ENCODE measurements at places on chromosomes 5 and 9.

DNA sequence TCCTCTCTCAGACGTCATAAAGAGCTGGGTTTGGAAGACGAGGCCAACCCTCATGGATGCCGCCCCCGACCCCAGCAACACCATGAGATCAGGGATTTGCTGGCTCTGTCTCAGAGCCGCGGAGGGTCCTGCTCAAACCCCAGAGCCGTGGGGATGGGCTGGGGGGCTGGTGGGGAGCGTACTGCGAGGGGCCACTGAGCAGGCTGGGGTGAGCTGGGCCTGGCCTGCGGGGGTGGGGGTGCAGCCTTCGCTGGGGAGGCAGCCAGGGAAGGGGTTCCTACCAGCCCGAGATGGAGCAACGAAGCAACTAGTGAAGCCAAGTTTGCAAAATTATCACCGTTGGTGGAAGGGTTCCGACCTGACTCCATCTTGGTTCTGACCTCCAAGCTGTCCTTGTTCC is 5.1 kb upstream of the SLC12A7 start:
- DNase-seq: no peak

DNA sequence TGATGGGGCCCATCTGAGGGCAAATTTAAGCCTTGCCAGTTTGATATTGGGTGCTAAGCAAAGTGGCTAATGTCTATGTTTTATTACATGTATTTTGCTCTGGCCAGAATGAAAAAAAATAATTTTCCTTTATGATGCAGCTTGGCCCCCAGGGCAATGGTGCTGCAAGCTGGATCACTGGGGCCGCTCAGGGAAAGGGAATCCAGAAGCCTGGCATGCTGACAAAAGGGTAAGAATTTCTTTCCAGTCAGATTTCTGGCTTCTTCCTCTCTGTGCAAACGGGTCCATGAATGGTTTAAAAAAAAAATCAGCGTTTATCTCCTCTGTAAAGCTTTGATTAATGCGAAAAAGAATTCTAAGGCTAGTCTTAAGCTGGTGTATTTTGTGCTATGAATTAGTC is 138.4 kb downstream of the MAPKAP1 start:
- no peak for DNase-seq

- no peak for DNase-seq
These were observed 19.7 kb downstream of the GPR107 start for GRCh38 chr9:130073373-130073772.

DNA sequence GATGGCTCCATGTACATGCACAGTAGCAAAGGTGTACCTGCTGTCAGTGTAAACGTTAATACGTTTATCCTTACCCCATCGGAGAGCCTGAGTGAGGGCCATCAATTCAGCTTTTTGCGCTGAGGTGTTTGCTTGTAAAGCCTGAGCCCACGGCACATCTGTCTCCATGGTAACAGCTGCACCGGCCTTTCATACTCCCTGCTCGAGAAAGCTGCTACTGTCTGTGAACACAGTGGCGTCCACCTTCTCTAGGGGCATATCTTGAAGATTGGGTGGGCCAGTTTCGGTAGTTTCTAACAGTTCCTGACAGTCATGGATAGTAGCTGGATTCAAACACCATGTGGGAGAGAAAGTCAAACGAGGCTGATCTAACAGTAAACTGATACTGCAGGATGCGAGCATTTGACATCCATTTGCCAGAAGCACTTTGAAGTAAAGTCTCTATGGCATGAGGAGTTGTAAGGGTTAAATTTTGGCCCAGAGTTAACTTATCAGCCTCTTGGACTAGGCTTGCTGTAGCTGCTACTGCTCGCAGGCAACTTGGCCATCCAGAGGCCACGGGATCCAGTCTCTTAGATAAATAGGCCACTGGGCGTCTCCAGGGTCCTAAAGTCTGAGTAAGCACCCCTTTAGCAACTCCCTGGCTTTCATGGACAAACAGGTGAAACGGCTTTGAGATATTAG is 21.0 kb upstream of the RHOBTB3 start:
- DNase-seq: no peak

GRCh38 chr9:18238254-18238653 is 235.7 kb upstream of the ADAMTSL1 start:
- DNase-seq: no peak

- DNase-seq: no peak
These were observed 83.5 kb upstream of the MINAR2 start for GRCh38 chr5:129664336-129664937.

- no peak for DNase-seq
These were observed 2.2 kb upstream of the JAK2 start for GRCh38 chr9:4982721-4983482.

GRCh38 chr9:135440620-135441019 is 39.0 kb upstream of the PPP1R26 start:
- no peak for DNase-seq

DNA sequence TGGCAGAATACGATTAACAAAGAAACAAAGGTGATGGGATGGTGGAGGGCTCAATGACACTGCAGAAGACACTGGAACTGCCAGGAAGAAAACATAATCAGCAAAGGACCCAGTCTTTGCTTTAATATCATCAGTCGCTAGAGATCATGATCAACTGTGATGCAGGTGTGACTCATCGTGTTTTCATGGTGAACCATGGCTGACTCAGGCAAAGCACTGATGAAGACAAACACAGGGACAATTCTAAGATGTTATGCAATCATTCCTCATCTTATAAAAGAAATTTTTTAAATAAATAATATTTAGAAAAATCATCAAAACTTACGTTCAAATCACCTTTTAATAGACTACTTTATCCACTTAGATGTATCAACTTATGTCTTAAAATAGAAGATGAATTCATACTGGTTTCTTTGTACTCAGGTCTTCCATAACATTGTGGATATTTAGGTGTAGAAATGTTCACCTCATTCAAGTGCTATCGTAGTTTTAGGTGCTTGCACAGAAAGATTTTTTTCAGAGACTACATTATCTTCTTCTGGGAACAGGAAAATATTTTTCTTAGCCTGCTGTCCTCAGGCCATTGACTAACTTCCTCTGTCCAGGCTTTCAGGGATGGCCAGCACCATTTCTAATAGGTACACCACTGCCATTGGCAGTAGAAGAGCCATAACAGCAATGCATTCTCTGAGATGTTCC is 673.4 kb upstream of the MEF2C start:
- no peak for DNase-seq

DNA sequence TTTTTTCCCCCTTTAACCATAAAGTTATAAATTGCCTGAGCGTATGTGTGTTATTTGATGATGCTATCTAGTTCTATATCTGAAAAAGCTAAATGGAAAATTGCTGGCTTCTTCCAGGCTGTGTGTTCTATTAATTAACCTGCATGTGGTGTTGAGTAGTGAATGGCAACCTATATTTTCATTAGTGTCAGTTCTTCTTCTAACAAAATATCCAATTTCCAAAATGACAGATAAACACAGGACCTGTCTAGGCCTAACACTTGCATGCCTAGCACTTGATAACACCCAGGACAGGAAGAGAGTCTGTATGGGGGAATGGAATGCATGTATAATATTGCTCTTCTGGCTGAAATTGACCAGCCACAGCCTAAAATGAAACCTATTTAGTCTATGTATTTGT is 91.7 kb downstream of the CD180 start:
- DNase-seq: no peak

GRCh38 chr5:151970885-151971284 is 46.2 kb upstream of the GLRA1 start:
- no peak for DNase-seq

Data from NCI-H187 treated with DMSO at 0.1 percent for 48 hours (cell line).